ENCODE measurements at places on chromosomes 4 and X.

DNA sequence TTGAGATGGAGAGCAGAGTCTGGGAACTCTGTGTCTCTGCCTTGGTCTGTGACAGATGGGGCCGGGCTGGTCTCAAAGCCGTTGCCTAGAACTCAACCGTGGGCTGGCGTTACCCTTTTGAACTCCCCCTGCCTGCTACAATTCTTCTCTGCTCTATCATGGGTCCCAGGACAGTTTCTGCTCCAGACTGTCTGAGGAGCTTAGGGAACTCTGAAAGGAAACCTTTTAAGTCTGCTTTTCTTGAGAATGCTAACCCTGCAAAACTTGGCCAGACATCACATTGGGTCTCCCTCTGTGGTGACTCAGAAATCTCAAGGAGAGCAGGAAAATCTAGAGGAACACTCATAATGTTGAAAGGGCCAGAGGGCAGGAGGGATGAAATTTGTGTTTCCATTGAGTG is 240.6 kb downstream of the CBR4 start:
- no peak for DNase-seq

DNA sequence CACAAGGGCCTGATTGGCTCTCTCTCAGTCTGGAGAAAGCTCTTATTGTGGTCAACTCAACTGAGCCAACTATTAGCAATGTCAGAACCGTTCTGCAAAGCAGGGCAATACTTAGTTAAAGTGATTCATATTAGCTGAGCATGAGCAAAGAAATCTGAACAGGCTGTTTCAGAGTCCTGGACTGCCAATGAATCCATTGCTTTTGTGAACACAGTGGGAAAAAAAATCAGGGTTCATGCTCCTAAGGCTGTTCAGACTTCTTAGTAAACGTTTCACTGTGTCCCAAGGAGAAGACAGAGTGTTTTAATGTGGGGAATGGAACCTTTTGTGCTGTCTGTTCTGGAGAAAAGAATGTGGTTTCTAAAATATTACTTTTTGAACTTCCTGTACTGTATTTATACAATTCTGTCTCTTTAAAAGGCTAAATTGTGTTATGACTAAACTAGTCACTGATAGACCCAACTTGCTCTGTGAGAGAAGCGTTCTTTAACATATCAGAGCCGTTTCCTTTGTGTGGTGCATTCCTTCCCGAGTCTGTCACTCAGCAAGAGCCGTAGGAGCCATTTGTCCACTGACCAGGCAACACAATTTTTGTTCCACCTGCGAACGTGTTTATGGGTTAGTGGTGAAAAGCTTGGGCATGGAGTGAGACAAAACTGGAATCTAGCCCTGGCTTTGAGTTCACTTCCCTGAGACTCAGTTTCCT is 366.1 kb downstream of the FBXO8 start:
- DNase-seq, result no peak

- DNase-seq, result no peak
Observed at GRCh38 chrX:153576961-153577360, 22.0 kb downstream of the CCNQ start.

DNA sequence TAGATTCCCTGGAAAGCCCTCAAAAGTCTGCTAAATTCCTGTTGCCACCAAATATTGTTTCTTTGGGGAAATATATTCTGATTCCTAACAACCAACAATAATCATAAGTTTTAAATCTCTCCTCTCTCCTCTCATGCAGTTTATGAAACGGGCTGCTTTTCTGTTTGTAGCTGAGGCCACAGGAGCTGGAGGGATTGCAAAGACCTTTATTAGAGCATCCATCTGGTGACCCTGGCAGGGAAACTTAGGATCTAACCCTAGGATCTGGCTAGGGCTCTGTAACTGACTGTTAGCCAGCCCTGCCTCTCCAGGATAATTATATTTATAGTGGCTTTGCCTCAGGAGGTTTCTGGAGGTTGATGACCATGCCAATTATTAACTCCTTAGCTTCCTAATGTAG is 56.9 kb downstream of the SMAD1 start:
- no peak for DNase-seq

DNA sequence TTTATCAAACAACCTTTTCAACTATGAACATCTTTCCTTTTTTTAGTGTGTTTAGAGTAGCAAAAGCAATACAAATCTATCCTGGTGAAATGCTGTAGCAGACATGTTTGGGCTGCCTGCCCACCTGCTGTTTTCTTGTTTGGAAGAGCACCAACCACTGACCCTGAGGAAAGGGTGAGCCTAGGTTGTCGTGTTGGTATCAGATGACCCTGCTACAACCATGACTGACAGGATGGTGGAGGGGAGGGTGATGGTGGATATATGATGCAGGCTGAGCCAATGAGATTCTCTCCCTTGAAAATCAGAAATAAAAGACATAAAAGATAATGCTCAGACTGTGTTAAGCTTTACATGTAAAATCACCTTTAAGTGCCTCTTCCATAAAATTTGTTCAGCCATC is 201.2 kb downstream of the NPNT start:
- no peak for DNase-seq

DNA sequence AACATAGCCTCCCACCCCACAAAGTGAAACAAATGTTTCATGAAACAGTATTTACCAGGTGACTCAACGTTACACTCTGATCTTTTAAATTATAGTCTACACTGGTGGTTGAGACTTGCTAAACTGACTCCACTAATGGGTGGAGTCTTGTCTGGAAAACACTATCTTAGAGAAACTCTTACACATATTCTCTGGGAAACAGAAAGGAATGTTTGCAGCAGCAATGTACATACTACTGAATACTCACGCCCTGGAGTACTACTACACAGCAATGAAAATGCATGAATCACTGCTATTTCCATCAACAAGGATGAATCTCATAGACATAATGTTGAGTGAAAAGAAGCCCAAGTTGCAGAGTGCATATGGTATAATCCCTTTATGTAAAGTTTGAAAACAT is 208.5 kb upstream of the IGFBP7 start:
- DNase-seq, result no peak

- no peak for DNase-seq
Observed at GRCh38 chrX:45134775-45135174, 65.9 kb downstream of the DIPK2B start.

DNA sequence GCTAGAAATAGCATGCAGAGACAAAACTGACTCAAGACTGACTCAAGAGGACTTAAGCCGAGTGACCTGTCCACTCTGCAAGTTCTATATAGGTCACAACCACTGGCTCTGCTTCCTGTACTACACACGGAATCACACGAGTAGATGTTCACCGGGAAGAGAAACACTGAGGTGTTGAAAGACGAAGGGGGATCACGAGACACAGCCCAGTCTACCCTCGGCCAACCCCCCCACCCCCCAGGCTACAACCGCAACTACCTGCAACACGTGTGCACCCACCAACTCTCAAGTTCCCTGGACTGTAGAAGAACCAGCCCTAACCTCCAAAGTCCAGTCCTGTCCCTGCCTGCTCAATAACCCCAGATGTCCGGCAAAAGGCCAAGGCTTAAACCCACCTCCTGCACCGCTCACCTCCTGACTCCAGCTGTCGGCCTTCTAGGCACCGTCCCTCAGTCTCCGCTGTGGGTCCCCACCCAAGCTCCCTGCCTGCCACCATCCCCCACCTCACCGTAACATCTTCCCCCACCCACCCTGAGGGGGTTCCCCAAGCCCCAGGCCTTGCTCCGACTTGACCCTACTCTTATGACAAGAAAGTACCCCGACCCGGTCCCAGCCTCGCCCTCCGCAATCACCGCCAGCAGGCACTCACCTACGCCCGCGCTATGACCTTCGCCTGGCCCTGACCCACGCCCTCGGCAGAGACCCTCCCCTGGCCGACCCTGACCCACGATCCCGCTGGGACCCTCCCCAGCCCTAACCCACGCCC is 739 bp downstream of the GAK start:
- no peak for DNase-seq

DNA sequence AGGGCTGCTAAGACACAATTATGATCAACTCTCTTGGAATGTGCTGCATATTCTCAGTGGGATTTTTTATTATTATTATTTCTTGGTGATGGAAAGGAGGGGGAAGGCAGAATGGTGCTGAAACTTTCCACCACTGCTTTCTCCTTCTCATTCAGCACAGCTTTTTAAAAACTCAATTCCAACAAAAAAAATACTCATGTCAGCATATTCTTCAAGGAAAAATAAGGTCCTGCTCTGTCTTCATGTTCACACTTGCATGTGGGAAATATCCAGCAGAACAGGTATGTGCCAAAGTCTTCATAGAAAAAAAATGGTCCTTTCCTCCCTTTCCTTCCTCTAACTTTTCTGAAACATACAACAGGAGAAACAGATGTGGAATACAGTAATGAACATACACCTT is 144.0 kb upstream of the ADAMTS3 start:
- DNase-seq, result no peak

DNA sequence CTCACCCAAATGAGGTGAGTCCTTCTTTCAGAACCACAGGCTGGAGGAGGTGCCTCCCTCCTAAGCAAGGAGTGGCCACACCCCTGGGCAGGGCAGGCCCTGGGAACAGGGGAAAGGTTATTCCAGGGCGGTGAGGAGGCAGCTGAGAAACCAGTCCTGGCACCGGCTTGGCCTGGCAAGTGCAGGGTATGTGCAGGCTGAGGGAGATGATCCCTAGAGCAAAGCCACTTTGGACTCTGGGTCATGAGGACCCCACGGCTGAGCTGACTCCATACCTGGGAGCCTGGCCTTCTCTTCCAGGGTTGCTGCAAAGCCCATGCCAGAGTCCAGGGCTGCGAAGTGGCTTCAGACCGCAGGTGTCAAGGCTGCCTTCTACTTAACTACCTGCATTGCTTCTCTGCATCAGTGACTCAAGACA is 49.5 kb upstream of the HELT start:
- DNase-seq, result no peak

DNA sequence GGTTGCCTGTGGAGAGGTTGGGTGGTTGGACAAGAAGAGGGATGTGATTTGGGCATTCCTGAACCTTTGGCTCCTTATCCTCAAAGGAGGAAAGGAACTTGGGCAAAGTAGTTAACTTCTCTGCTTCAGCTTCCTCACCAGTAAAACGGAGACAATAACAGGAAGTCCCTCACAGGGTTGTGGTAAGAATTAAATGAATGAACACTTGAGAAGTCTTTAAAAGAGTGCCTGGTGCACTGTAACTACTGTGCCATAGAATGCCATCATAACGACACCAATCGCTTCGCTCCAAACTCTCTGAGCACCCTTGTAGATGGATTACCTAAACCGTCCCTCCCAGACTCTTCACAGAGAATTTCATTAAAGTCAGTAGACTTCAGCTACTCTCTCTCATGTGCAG is 10.5 kb downstream of the ZCCHC18 start:
- DNase-seq, result no peak

- no peak for DNase-seq
Observed at GRCh38 chr4:2217726-2218125, 24.2 kb downstream of the HAUS3 start.

GRCh38 chr4:20299515-20299914 is 47.8 kb downstream of the SLIT2 start:
- no peak for DNase-seq

GRCh38 chr4:134465417-134465816 is 263.8 kb upstream of the PABPC4L start:
- DNase-seq, result no peak

DNA sequence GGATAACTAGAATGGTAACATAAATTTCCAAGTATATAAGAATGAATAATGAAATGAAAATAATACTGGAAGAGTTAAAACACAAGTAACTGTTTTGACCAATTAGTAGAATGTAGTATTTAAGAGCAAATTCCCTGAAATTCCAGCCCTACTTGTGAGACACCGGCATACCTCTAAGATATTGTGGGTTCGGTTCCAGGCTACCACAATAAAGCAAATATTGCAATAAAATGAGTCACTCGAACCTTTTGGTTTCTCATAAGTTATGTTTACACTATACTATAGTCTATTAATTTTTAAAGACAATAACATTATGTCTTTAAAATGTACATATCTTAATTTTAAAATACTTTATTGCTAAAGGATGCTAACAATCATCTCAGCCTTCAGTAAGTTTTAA is 15.2 kb upstream of the IQCM start:
- DNase-seq, result no peak

GRCh38 chr4:178745203-178745602 is 1303.0 kb upstream of the AGA start:
- DNase-seq, result no peak

GRCh38 chr4:90122355-90122748 is 4.8 kb upstream of the CCSER1 start:
- DNase-seq, result no peak

DNA sequence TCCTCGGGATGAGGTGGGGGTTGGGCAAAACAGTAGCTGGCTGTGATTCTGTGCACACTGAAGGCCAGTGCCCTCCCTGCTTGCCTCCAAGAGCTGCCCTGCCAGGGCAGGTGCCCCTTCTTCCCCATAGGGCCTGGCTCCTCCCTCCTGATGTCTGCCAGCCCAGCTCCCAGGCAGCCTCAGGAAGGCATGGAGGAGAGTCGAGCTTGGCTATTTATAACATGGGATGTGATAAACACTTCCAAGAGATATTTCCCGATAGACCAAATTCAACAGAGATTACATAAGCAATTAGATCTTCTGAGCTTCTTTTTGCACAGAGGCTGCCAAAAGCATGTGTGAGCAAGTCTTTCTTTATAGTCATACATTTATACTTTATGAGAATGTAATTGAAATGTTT is 45.3 kb upstream of the PJA1 start:
- no peak for DNase-seq

DNA sequence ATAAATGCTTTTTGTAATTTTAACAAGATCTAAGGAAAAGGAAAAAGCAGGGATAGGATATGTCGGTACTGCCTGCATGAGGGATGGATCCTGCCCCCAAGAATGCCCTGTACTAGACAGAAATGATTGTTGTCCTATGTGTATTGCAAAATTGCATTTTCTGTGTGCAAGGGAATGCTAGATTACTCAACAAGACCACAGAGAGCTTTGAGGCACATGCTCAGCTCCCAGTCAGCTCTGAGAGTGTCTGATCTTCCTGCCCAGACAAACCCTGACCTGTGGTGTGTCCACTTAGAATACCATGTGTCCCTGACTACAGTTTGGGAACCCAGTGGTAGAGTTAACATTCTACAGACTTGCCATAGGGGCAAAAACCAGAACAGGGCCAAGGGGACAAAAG is 129.2 kb upstream of the PAK3 start:
- no peak for DNase-seq

GRCh38 chrX:110125446-110126162 is 122.7 kb downstream of the TMEM164 start:
- no peak for DNase-seq

DNA sequence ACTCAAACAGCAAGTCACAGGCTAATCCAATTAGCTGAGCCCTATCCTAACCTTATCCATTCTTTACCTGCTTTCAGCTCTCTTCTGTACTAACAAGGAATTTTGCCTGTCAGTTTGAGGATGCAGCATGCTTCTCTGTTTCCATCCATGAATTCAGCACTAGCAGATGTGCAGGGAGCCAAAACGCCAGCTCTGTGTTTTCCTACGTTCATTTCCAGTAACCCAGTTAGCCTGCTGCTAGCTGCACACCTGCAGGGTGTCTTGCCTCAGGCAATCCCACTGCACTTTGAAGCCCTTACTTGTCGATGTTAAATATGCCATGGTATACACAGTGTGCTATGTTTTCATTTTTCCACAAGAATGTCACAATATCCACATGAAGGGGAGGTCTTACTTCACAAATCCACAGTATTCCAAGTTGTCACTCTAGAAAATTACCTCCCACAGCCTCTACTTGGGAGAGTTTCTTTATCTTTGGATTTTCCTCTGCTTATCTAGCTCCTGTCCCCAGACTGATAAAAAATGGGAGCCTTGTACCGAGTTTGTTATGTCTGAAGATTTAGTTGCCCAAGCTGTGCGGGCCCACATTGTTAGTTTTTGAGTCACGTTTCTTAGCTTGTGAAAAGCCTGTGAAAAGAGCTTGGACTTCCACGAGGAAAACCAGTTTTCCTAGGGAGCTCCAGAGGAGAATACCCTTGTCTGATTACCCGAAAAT is 127.6 kb upstream of the HHIP start:
- no peak for DNase-seq
